Omental fat pad (tissue), 4 donors: ENCODE measurements at places on chromosomes 3 and 15.

DNA sequence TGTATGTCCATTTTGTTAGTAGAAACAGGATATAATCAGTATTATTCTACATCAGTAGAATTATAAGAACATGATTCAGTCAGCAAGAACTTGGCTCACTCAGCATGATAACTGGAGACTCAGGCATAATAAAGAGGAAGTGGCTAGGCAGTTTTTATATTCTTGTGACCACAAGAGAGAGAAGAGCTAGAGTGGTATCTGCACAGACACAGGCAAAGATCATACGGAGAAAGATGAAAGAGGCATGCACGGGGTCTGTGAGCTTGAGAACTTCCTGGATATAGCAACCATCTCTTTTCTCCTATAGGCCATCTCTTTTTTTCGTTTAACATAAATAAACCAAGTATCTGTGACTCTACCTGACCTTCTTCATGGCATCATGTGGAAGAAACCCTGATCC is 46.8 kb downstream of the MYO5A start:
- DNase-seq, result no peak

DNA sequence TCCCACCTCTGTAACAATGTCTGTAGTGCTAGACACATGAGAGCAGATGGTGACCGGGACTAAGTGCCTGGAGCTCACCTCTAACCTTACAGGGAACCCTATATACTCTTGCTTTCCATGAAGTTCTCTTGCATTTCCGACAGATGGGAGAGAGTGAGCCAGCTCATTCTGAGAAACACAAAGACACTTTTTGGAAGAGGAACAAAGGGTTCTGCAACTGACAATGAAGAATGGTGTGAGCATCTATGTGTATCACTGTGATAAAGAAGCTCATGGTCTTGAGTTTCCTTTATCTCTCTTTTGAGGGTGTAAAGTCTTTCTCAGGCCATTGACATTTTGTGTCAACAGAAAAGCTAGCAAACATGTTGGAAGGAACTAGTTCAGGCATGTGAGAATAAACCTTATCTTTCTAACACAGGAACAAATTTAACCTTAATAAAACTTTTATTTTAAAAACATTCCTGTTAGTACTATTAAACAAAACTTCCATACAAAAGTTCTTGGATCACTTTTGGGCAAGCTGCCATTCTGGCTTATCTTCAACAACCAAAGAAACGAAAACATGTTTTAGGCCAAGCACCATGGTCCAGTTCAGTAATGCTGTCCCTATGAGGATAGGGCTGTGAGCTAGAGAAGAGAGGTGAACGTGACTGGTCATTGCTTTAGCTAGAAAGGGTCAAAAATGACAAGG is 142.7 kb downstream of the THRB start:
- no peak for DNase-seq

- no peak for DNase-seq
Observed at GRCh38 chr3:152676810-152677379, 158.0 kb upstream of the P2RY1 start.

DNA sequence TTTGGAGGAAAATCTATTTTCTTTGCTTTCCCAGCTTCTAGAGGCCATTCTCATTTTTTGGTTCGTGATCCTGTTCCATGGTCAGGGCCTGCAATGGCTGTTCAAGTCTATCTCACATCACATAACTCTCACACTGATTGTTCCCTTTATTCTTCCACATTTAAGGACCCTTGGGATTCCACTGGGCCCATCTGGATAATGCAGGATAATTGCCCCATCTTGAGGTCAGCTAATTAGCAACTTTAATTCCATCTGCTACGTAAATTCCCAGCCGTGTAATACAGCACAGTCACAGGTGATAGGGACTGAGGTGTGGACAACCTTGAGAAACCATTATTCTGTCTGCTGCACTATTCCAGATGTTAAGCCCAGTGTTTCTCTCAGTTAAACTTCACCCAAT is 311.6 kb upstream of the CNTN4 start:
- no peak for DNase-seq

DNA sequence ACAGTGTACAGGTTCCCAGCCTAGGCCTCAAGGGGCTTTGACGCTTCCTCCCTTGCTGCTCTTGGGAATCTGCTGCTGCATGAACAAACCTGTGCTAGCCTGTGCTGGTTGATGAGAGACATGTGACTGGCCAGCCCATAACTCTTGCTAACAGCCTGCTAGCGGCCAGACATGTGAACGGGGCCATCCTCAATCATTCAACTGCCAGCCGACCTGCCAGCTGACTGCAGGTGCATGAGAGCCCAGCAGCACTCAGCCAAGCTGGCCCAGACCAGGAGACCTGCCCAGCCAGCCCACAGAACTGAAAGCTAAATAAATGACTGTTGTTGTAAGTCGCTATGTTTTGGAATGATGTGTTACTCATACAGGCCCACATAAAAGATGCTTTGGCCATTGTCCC is 82.4 kb upstream of the DLG1 start:
- DNase-seq, result no peak

GRCh38 chr3:129106320-129106719 is 15.3 kb downstream of the RAB43 start:
- no peak for DNase-seq
